CD4-positive, alpha-beta T cell treated with Interleukin-17A for 4 hours (primary cell): ENCODE measurements at places on chromosomes 13 and 19.

DNA sequence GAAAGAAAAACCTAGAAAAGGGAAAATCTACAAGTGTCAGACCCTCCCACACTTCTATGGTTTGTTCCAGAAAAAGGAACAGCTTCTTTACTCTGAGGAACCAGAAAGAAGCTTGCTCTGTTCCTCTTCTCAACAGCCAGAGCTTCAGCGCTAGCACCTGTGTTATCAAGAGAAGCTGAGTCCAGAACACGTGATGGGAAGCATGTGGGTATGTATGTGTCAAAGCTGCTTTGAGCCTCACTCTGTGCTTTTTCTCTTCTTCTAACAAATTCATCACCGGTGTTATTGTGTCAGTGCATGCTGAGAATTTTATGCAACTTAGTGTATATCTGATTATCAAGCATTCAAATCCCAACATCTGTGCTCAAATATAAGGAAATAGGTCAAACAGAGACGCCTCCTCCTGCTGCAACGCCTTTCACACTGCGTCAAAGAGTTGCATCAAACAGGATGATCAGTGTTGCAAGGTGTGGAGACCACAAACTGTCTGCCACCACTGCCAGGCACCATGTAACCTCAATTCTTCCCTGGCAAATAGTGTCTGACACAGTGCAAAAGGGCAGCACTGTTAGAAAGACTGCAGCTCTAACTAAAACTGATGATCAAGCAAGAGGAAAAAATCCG lies 83.9 kb downstream of the LRRC63 start:
- peak; percentile 67 for DNase-seq

DNA sequence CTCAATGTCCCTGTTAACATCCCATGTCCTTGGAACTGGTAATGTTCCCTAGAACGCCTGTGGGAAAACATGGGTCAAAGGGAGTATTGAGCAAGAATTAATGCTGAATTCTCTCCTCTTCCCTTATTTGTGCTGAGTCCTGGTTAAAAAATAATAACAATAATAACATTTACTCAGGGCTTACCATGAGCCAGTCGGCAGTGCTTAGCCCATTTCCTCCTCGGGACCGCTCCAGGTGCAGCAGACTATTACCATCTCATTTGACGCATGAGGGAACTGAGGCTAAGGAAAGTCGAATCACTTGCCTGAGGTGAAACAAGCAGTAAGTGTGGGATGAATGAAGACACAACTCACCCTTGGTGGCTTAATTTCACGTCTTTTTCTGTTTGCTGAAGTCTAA lies 33.6 kb upstream of the SLC15A1 start:
- no peak for DNase-seq

DNA sequence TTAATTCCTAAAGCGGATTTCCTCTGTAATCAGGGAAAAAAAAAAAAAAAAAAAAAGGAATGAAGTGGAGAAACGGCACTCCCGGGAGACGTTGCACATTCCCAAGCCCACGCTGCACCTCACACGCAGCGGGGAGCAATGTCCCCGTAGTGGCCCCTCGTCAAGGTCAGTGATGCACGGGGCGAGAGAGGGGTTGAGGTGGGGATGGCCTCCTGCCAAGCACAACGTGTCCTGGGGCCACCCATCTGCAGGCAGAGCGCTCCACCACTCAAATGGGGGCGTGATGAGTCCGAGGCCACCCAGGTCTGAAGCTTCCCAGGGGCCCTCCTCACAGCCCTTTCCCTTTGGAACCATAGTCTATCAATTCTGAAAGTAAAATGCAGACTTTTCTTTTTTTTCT lies 15.1 kb downstream of the PLK5 start:
- no peak for DNase-seq

DNA sequence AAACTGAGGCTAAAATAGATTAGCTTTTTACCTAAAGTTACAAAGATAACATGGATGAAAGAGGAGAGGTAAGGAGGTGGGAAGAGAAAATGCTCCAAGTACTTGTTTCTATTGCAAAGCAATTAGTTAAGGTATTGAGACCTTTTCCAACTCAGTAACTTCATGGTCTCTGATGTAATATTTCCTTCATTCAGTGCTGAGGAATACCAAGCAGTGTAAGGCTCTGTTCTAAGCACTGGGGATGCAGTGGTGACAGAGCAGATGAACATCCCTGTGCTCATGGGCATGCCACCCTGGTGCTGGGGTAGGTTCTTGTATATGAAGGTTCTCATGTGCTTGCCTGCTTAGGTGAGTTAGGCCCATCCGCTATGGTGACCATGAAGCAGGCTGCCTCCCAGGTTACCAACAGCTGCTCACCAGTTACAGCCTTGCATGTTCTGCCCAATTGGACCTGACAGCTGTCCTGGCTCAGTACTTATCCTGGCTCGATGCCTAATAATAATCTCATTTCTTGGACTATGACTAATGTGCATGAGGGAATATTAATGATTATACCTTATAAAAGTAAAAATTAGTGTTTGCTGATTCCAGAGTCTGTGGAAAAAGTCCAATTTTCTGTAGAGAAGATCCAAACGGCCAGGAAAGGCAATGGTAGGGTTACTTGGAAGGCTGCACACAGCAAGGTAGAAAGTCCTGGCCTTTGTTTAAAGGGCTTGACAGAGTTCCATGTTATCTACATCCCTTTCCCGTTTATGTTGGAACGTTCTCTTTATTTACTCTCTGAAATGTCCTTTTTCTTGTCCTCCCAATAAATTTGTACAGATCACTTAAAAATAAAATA lies 48.3 kb downstream of the LATS2 start:
- DNase-seq = no peak

GRCh38 chr19:7216373-7216902 lies 77.8 kb downstream of the INSR start:
- no peak for DNase-seq

GRCh38 chr13:75180805-75181455 lies 301.0 kb downstream of the TBC1D4 start:
- DNase-seq = no peak

DNA sequence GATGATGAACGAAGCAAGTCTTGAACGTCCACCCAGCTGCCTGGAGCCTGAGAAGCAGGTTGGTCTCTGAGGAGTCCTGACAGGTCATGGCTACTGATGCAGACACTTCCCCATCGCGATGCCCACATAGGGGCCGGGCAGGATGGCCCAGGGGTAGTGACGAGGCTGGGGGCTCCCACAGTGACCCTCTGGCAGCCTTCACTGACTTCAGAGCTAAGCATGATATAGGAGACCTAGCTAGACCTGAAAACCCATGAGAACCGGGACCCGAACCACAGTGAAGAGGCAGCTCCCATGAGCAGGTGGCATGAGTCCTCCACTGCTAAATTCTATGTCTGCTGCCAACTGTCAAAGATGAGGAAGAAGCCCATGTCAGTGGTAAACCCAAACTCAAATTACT lies 91.7 kb downstream of the RNASEH2B start:
- DNase-seq = no peak

DNA sequence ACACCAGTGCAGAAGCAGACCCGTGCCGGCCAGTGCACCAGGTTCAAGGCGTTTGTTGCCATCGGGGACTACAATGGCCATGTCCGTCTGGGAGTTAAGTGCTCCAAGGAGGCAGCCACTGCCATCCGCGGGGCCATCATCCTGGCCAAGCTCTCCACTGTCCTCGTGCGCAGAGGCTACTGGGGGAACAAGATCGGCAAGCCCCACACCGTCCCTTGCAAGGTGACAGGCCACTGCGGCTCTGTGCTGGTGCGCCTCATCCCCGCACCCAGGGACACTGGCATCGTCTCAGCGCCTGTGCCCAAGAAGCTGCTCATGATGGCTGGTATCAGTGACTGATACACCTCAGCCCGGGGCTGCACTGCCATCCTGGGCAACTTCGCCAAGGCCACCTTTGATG lies 10.1 kb downstream of the ZNF44 start:
- no peak for DNase-seq

GRCh38 chr13:25874064-25874737 lies 177.6 kb downstream of the SHISA2 start:
- peak; percentile 15 for DNase-seq

DNA sequence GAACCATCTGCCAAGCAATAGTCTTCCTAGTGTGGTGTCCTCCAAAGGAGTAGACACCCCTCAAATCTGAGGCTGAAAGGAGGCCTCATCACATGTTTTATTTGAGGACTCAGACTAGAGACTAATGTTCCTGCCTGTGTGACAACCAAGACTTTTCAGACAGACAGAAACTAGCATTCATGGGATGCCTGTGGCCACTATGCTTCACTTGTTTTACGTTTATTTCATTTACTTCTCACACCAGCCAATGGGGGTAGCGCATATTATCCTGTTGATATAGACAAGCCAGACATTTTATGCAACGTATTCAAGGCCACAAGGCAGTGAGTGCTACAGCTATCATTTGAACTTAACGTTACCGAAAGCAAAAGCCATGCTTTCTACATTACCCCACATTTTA lies 391.7 kb upstream of the HTR2A start:
- DNase-seq = no peak

GRCh38 chr19:50723735-50724521 lies 764 bp downstream of the CLEC11A start:
- DNase-seq = no peak

DNA sequence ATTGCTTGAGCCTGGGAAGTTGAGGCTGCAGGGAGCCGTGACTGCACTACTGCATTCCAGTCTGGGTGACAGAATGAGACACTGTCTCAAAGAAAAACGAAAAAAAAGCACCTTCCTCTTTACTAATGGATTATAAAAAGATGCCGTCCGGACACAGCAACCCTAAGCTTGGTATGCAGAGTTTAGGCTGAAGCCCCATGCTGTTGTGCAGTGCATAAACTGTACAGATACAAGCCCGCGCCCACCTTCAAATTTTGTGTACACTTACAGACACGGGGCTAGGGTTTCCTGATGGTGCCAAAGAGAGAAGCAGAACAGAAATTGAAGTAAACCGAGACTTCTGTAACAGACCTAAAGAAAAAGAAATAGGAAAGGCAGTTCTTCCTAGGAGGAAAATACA lies 9.0 kb downstream of the LPAR6 start:
- DNase-seq = no peak

DNA sequence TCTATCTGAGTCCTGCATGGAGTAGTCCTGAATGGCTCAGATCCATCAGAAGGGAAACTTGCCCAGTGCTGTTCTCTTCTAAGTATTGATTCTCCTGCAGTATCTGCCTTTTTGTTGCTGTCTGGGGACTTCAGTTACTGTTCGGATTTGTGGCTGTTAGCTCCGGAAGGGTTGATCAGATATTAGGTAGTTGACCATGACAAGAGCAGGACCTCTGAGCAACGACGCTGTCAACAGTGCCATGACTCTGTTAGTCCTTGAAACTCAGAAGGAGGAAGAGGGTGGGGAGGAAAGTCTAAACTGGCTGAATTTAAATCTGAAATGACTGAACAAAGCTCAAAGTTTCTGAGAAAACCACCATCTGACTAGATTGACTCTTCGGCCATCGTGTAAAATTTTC lies 42.2 kb downstream of the CCNE1 start:
- no peak for DNase-seq

GRCh38 chr19:6470173-6470572 lies 6.1 kb downstream of the CRB3 start:
- no peak for DNase-seq

DNA sequence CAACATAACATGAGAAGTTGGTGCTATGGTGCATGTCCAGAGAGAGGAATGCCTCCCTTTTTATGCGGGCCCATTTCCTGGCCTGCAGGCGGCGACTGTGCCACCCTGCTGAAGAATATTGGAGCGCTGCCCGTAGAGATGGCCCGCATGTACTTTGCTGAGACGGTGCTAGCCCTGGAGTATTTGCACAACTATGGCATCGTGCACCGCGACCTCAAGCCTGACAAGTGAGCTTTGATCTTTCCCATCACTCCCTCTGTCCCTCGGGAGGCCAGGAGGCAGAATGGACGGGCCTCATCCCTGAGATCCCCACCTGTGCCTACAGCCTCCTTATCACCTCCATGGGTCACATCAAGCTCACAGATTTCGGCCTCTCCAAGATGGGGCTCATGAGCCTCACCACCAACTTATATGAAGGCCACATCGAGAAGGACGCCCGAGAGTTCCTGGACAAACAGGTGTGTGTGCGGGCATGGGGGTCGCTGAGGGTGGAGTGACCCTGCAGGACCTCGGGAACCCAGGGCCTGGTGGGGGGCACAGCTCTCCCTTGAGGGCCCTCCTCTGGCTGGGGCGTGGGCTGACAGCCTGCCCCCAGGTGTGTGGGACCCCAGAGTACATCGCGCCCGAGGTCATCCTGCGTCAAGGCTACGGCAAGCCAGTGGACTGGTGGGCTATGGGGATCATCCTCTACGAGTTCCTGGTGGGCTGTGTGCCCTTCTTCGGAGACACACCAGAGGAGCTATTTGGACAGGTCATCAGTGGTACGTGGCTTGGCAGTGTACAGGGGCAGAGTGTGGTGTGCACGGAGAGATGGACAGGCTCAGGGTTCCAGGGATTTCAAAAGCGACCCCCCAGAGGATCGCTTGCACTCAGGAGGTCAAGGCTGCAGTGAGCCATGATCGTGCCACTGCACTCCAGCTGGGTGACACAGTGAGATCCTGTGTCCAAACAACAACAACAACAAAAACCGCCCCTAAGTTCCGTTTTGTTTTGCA lies 16.2 kb downstream of the DNASE2 start:
- DNase-seq = no peak

DNA sequence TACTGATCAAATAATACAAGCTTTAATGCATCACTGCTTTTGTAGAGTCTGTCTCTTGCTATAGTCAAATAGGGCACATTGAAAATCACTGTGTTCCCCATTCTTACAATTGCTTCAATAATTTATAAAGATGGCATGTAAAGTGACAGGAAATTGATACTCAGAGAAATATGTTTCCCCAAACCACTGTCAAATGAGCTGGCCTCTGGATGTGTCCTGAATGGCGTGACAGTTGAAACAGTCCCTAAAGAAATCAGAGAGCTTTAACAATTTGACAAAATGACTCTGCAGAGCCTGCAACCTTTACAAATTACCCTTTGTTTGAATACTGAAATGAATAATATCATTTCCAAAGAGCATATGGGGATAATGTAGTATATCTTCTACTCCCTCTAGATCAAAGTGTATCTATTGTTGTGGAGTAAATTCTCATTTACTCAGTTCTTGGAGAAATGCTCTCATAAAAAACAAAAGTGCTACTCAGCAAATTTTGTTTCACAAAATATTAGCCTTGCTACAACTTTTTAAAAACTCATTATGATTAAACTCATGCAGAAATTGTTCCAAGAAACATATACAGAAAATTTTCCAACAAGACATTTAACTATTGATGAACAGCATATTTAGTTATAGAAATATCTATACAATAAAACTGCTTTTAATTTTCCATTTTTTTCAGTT lies 763.2 kb upstream of the SPRY2 start:
- DNase-seq = no peak

DNA sequence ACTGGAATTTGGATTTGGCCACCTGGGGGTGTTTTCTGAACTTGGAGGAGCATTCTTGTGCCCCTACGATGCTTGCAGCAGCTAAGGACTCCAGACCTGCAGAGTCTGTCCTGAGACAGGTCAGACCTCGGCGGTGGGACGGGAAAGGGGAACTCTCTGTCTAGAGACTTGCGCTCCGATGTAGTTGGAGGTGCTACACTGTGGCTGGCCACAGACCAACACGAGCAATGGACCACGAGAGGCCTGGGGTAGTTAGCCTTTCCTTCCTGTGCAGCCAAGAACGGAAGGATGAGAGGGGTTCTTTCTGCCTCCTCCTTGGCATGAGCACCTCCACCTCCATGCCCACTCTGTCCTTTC lies 5.9 kb upstream of the GRAMD1A start:
- no peak for DNase-seq

- DNase-seq = no peak
These were observed 1.4 kb upstream of the GIPC1 start for GRCh38 chr19:14497228-14497921.

GRCh38 chr13:21014139-21014501 lies 47.3 kb downstream of the LATS2 start:
- no peak for DNase-seq
